H1 (cell line): ENCODE measurements at places on chromosomes 4 and X. TPM values are rescaled to one million over a fixed set of nuclear protein-coding genes. Genes with fewer than 3 reads are reported as not detected.

COL4A5 gene
- polyA plus RNA-seq = 30.2 and 30.3 TPM in 2 replicates

SCD5 gene
- 0.92 and 1.1 TPM in 2 replicates for polyA plus RNA-seq

IL13RA1 gene
- polyA plus RNA-seq = 1.7 and 3.3 TPM in 2 replicates

MEPE gene
- not detected in 2 replicates for polyA plus RNA-seq
